ENCODE measurements at places on chromosomes 3 and 15. TPM values are rescaled to one million over a fixed set of nuclear protein-coding genes. Genes with fewer than 3 reads are reported as not detected.

DNA sequence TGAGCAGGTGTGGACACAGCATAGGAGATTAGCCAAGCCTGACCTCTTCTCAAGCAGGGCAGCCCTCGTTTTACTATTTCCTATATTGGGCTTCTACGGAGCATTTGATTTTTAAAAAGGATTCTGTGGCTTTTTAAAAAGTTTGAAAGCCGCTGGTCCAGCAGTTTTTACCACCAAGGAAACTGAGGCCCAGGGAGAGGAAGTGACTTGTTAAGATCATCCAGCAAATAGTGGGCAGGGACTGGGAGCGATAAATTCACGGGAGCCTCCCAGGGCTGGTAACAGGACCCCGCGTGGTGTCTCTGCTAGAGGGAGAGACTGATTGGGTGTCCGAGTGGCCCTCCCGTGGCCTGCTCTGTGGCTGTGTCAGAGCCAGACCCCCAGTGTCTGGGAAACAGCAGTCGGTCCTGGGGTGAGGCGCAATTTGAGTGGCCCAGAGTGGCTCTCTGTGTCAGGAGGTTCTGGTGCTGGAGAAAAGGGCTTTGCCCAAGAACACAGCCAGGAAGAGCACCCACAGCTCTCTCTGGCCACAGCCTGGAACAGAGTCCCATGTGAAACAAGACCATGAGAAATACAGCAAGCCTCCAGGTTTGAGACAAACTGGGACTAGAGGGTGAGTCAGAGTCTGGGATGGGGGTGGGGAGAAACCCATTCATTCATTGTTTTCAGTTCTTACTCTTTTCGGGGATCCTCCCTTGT, 4.2 kb downstream of the FURIN start:
- DNase-seq: peak; percentile 81

DNA sequence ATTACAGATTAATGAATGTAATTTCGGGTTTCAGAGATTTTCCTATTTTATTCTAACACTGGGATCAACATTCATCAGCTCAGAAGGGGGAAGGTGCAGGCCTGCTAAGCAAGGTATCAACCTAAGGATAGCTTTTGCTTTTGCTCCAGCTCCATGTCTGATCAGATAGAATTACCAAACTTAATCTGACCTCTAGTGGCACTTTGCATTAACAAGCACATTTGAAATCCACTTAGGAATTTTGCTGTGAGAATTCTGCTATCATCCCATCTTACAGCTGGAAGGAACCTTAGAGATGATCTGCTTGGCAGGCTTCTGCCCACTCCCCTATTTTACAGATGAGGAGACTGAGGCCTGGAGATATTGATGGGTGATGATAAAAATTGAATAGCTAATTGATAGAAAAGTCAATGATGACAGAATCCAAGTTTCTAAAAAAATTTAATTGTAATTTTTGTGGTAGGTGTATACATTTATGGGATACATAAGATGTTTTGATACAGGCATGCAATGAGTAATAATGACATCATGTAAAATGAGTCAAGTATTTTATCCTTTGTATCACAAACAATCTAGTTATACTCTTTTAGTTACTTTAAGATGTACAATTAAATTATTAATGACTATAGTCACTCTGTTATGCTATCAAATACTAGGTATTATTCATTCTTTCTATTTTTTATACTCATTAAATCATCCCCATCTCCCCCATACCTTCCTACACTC, 209.2 kb upstream of the ZPLD1 start:
- DNase-seq: no peak

SLC51A gene
- not detected for total RNA-seq

GRCh38 chr15:78064544-78064943, 13.0 kb downstream of the TBC1D2B start:
- no peak for DNase-seq

TMEM108 gene
- total RNA-seq: not detected

- DNase-seq: no peak
Observed at GRCh38 chr3:10195366-10196089, 30.8 kb downstream of the IRAK2 start.

- no peak for DNase-seq
Observed at GRCh38 chr3:20648921-20649381, 462.9 kb upstream of the SGO1 start.

XXYLT1 gene
- total RNA-seq: 6.1 TPM

All from activated naive CD4-positive, alpha-beta T cell treated with anti-CD3 and anti-CD28 coated beads, Interleukin-2, amount 50 U/mL, for 72 hours (primary cell).